ENCODE measurements at places on chromosomes 12 and 14.
A peak's percentile ranks its signal among the peaks of the same experiment; 100 is the strongest.

- DNase-seq, result no peak
Measured at GRCh38 chr14:89899917-89900663, 54.4 kb downstream of the EFCAB11 start.

- no peak for DNase-seq
Measured at GRCh38 chr14:69027242-69027913, 48.3 kb upstream of the ACTN1 start.

DNA sequence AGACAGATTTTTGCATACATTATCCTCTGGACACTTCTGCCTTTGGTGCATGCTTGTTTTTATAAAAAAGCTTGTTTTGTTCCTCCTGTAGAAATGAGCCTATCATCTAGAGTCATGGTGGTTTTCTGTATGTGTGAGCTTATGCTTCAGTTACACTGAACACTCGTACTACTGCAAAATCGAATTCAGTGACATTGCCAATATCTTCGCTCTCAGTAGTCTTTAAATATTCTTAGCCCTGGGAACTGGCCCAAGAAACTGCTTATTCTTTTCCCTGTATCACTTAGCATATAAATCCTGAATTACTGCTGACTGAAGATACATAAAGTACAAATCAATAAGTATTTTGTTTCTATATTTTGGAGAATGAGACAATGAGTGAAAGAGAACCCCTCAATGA, 70.5 kb downstream of the RGS6 start:
- DNase-seq, result no peak

DNA sequence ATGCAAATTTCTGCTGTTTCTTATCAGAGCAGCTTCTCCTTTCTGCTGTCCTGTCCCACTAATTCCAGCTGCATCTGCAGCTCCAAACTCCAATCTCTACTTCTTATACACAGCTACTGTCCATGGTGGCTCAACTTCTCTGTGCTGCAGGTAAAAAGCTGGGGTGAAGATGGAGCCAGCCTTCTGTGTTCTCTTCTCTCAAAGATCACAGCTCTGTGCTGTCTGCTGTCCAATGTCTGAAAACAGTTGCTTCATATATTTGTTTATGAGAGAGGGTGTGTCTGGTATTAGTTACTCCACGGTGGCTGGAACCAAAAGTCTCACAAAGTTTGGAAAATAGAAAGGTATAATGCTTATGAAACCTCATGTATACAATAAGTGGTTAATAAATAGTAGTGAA, 445.8 kb upstream of the TBX3 start:
- no peak for DNase-seq

- DNase-seq, result no peak
Measured at GRCh38 chr12:97336900-97337751, 125.5 kb upstream of the RMST start.

- no peak for DNase-seq
Measured at GRCh38 chr12:68178184-68178583, 18.6 kb upstream of the IFNG start.

DNA sequence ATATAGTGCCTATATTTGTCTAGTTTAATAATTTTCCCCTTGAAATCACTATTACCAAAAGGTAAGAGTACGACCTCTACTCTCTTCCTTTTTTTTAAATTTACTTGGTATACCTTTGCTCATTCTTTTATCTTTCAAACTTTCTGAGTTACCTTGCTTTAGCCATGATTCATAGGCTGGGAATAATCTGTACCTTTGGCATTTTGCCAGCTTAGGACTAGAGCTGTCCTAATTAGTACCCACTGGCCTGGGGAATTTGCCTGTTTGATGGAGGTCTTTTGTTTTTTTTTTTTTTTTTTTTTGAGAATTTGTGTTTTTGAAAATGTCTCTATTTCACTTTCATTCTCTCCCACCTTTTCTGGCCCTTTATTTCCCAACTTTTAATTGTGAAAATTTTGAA, 8.7 kb upstream of the SLC4A8 start:
- DNase-seq, result no peak

DNA sequence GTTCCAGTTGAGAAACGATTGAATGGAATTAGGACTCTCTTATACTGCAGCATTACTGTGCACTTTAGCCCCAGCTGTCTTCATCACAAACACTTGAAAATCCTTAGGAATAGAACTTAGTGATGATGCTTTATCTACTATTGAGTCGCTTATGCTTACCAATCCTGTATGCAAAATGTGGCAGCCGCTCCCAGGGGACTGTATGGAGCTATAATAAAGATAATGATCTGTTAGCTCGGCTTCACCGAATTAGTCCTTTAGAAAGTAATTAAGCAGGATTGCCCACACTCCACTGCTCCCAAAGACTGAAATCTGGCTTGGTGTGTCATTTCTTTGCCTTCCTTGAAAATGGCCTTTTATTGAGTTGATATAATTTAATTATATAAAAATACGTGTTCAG, 10.6 kb downstream of the EML1 start:
- DNase-seq, result no peak

DNA sequence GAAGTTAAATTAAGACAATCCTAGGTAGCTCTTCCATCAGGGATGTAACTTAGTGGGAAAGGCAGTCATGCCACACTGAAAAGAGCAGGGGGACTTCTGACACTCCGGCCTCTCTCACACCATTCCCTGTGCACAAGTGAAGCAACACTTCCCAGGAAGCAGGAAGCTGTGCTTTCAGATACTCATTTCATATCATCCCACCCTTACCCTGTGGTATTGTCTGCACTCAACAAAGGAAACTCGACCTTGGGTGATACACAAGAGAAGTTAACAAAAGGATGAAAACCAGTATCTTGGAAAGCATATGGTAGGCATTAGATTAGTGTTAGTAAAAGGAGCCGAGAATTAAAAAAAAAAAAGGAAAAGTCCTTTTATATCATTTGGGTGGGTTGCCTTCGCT, 61.3 kb upstream of the MDM1 start:
- DNase-seq, result no peak

DNA sequence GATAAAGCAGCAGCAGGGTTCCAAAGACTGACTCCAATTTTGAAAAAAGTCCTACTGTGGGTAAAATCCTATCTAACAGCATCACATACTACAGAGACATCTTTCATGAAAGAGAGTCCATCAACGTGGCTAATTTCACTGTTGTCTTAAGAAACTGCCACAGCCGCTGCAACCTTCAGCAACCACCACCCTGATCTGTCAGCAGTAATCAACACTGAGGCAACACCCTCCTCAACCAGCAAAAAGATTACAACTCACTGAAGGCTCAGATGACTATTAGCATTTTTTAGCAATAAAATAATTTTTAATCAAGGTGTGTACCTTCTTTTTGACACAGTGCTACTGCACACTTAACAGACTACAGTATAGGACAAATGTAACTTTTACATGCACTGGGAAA, 6.6 kb downstream of the CAPRIN2 start:
- DNase-seq, result no peak

DNA sequence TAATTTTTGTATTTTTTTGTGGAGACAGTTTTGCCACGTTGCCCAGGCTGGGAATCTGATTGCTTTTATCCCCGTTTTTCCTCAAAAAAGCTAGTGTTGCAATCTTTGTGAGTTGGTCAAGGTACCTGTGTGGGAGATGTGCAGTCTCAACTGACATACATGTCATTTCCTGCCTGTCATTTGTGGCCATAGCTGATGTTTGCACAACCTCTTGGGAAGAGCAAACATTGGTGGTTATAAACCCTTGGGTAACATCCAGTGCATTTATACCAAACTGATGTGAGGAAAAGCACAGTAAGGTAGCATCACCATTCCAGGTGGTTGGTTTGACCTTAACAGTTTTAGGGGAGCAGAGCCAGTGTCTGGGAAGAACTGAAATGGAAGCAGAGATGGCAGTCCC, 54.7 kb downstream of the ATG14 start:
- DNase-seq, result no peak

- peak; percentile 15 for DNase-seq
Measured at GRCh38 chr14:96098309-96098998, 59.3 kb downstream of the C14orf132 start.

DNA sequence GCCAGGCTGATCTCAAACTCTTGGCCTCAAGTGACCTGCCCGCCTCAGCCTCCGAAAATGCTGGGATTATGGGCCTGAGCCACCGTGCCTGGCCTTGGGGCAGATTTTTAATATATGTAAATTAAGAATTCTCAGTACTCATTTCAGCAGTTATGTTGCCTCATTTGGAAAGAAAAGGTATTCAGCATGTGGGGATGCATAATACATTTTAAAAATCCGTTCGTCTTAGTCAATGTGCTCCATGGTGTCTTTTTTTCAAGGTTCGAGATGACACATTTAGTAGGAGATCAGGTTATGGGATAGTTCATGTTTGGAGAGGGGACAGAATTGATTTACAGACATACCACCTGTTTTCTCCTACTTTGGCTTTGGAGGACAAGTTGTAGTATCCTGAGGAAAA, 10.2 kb downstream of the SYNE2 start:
- DNase-seq, result no peak

DNA sequence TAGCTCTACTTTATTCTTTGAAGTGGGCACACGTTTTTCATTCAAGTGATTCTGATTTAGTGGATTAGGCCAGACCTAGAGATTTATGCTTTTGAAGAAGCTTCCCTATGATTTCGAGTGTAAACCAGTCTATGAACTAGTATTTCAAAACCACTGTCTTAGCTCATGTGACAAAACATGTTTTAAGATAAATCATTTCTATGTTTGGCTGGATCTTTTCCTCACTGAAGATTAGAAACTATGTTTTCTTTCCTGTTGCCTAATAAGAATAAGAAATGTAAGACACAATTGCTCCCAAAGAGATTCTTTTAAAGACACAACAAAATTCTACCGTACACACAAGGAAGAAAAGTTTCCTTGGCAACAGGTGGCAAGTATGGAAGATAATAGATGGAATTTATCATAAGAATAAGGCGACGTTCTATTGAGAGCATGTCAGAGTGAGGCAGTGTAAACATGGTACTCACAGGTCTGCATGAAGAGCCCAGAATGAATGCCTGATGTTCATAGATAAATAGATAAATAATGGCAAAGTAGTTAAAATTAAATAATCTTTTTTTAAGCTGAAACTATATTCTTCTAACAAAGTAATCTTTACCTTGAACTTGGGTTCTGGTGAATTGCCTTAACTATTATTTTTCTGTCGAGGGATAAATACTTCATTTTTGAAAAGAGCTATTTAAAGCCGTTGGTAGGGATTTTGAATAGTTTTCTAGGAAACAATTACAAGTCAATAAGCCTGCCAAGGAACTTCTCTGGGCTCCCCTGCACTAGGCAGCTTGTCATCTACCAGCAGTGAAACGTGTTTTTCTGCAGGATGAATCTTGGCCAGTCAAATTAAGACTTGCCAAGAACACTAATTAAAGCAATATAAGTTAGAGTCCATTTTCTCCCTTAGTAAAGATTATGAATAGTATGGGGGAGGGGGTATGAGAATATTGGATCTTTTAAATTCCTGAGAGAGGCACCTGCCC, 34.1 kb upstream of the C12orf75 start:
- DNase-seq, result no peak

- DNase-seq, result no peak
Measured at GRCh38 chr14:54901380-54902142, 1.1 kb downstream of the GCH1 start.

DNA sequence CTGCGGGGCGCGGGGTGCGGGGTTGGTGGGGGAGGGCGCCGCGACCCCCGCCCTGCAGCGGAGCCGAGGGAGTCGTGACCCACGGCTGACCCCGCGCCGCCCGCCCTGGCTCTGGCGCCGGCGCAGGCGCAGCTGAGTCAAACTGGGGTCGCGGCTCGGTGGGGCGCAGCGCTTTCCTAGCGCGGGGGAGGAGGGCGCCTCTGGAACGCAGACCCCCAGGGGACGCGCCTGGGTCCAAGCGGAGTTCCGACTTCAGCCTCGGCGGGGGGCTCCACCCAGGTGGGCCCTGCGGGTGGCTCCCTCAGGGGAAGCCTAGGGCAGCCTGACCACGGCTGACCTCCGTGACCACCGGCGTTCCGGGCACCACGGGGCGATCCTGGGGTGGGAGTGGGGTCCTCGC, 467 bp upstream of the ANHX start:
- no peak for DNase-seq

DNA sequence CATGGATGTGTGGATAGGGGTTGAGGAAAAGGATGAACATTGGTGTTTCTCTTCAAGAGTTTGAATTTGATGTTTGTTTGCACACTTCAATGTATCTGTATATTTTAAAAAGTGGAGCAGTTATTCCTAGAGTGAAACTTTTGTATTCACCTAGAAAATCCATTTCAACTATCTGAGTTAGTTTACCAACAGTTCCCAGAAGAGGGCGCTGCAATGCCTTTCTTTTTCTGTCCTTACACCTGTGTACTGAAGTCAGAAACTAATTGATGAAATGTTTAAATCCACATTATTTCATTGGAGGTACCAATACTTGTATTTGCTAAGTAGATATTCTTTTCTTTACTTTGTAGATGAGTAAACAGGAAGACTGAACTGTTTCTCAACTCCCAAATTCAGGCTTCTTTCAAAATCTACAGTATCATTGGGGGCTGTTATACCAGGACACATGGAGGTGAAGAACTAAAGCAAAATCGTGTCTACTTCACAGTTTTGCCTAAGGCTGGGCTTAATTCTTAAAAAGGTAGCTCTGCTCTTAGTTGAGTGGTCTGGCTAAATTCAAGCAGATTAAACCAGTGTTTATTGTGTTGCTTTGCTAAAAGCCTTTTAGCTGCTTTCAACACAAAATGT, 26.6 kb upstream of the KLRB1 start:
- no peak for DNase-seq

GRCh38 chr12:27332714-27333402, at the start of gene BMAL2:
Gene BMAL2, plus strand, starts transcription at chr12:27332836. Its CDS starts 237 bp downstream, at chr12:27333073.
- no peak for DNase-seq

- no peak for DNase-seq
Measured at GRCh38 chr12:29208936-29209701, 60.0 kb downstream of the FAR2 start.

- peak; percentile 69 for DNase-seq
Measured at GRCh38 chr14:58639842-58640484, 2.2 kb downstream of the DACT1 start.

DNA sequence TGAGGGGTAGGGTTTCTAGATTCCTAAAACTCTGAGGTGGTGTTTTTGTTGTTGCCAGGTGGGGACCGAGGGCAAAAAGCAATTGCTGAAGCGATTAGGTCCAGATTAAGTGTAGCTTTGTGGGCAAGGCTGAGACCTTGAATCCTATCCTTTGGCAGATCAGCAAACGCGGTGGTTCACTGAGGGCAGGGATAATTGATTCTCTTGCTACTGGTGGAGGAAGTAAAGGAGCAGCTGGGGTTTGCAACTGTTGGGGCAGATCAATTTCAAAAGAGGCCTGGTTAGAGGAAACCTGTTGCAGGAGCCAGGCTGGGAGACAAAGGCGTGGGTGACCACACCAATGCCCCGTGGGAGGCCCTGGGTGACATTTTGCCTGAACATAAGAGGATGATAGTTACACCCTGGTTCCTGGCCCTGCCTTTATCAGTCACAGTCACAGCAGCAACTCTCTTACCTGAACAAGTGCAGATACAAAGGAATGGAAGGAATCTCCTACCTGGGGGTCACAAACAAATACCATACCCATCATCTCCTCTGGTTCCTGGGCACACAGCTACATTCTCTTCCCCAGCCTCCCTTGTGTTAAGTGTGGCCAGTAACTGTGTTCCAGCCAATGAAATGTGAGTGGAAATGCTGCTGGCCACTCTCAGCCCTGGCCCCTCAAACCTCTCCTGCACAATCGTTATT, 43.3 kb upstream of the RASSF3 start:
- DNase-seq, result no peak

GRCh38 chr14:73491256-73492042, 716 bp downstream of the RIOX1 start:
- no peak for DNase-seq

All from NCI-H187 treated with DMSO at 0.1 percent for 48 hours (cell line).